Osteoblast (primary cell): ENCODE measurements at places on chromosomes 4 and X. TPM values are rescaled to one million over a fixed set of nuclear protein-coding genes. Genes with fewer than 3 reads are reported as not detected.

The CSN3 gene
- total RNA-seq, result not detected in 2 replicates

The RBM47 gene
- 1.8 and 2.2 TPM in 2 replicates for total RNA-seq

The ARR3 gene
- not detected in 2 replicates for total RNA-seq

The CLCN4 gene
- 14.1 and 16.2 TPM in 2 replicates for total RNA-seq

The DGKK gene
- not detected in 2 replicates for total RNA-seq

The TNIP3 gene
- total RNA-seq, result 0.59 and 0.72 TPM in 2 replicates

The DKK2 gene
- total RNA-seq, result under 0.01 TPM in 1 of 2 replicates, not detected in the other

The SLBP gene
- 51.9 and 55.7 TPM in 2 replicates for total RNA-seq

The CDS1 gene
- under 0.01 and 0.29 TPM in 2 replicates for total RNA-seq

The P2RY8 gene
- under 0.01 TPM in 1 of 2 replicates, not detected in the other for total RNA-seq

The CFP gene
- 0.29 and 0.36 TPM in 2 replicates for total RNA-seq

The SH2D1A gene
- total RNA-seq, result not detected in 2 replicates

The PNMA6F gene
- not detected in 2 replicates for total RNA-seq

The FRMD7 gene
- 1.1 and 1.5 TPM in 2 replicates for total RNA-seq

The NAP1L3 gene
- 12.4 and 14.1 TPM in 2 replicates for total RNA-seq

The KLHL4 gene
- total RNA-seq, result 0.72 and 1.2 TPM in 2 replicates

The SLC2A9 gene
- 2.5 and 3.5 TPM in 2 replicates for total RNA-seq

The HTN1 gene
- total RNA-seq, result not detected in 2 replicates

The RRAGB gene
- 33.9 and 34.0 TPM in 2 replicates for total RNA-seq

The GPRASP1 gene
- 2.9 and 3.5 TPM in 2 replicates for total RNA-seq

The ENPEP gene
- 0.59 and 1.1 TPM in 2 replicates for total RNA-seq

The PPEF1 gene
- under 0.01 TPM in 2 replicates for total RNA-seq

The SRPK3 gene
- 0.36 TPM in 1 of 2 replicates, not detected in the other for total RNA-seq

The PRKG2 gene
- 0.72 and 0.88 TPM in 2 replicates for total RNA-seq

The TNMD gene
- total RNA-seq, result not detected in 2 replicates

The MAGEA6 gene
- not detected in 2 replicates for total RNA-seq

The TEX11 gene
- total RNA-seq, result not detected in 2 replicates

The PROM1 gene
- total RNA-seq, result not detected in 2 replicates

The AFM gene
- total RNA-seq, result not detected in 2 replicates

The FMR1NB gene
- total RNA-seq, result not detected in 2 replicates

The RGN gene
- 2.5 and 4.4 TPM in 2 replicates for total RNA-seq

The PNMA6A gene
- 1.1 and 1.2 TPM in 2 replicates for total RNA-seq

The SSX1 gene
- total RNA-seq, result not detected in 2 replicates

The PRRG3 gene
- under 0.01 TPM in 1 of 2 replicates, not detected in the other for total RNA-seq

The TLR6 gene
- total RNA-seq, result 5.1 and 7.4 TPM in 2 replicates

The FDCSP gene
- not detected in 2 replicates for total RNA-seq
